ENCODE measurements at places on chromosomes 4 and X.

GRCh38 chr4:152983774-152984411 is 47.8 kb downstream of the FHDC1 start:
- no peak for DNase-seq

- DNase-seq = no peak
Measured at GRCh38 chr4:147682755-147683154, 1.2 kb downstream of the PRMT9 start.

GRCh38 chr4:161714931-161715330 is 448.9 kb downstream of the FSTL5 start:
- no peak for DNase-seq

GRCh38 chr4:4559596-4559995 is 17.7 kb upstream of the STX18 start:
- DNase-seq = no peak

DNA sequence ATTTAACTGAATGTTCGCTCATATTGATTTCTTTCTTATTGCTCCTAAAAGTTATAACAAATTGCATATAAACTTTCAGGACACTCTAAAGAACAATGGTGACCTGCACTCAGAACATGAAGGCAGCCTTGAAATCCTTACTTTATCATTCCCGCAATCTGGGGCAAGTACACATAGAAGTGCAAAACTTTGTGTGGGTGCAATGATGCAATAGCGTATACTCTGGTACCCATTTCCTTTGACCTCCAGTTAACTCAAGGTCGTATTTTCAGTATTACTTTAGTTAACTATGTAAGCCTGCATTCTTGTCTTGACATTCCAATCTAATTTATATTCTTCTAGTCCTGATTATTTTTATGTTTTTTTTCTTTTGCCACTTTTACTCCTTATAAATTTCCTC is 64.7 kb downstream of the C4orf46 start:
- no peak for DNase-seq

DNA sequence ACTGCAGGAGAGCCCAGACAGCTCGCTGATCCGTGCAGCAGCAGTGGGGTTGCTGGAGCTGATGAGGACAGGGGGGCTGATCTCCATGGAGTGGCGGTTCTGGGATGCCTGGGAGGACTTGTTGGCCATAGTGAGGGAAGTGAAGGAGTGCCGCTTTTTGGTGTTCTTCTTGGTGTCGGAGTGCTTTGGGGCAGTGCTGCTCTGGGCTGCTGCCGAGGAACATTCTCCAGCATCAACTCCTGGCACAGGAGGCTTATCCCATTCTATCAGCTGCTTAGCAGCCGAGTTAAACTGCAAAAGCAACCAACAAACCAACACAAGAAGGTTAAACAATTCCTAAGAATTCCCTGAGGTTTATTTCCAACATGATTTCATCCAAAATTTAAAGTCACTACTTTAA is 126.3 kb upstream of the CBR4 start:
- no peak for DNase-seq
